ENCODE measurements at places on chromosomes 2 and 18.

GRCh38 chr18:68507781-68508180, 207.1 kb downstream of the TMX3 start:
- no peak for DNase-seq

DNA sequence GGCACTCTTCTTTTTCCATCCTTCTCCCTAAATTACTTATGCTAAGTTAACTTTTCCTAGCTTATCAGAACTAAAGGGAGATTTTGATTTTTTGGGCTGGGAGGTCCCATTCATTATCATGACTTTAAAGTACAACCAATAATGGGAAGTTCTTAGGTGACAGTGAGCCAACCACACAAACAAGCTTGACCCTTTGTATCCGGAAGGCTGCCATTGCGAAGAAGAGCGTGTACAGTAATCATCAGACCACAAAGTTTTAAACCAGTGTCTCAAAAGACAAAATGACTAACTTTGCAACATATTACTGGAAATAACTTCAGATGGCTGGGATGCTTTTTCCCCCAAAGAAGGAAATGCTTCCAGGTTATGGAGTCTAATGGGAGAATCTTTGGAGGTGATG, 298.1 kb downstream of the TGIF1 start:
- DNase-seq = no peak

- DNase-seq = no peak
These were observed 375.1 kb downstream of the SUCLG1 start for GRCh38 chr2:84083984-84084383.

- DNase-seq = no peak
These were observed 112.8 kb downstream of the KCTD1 start for GRCh38 chr18:26435415-26436095.

DNA sequence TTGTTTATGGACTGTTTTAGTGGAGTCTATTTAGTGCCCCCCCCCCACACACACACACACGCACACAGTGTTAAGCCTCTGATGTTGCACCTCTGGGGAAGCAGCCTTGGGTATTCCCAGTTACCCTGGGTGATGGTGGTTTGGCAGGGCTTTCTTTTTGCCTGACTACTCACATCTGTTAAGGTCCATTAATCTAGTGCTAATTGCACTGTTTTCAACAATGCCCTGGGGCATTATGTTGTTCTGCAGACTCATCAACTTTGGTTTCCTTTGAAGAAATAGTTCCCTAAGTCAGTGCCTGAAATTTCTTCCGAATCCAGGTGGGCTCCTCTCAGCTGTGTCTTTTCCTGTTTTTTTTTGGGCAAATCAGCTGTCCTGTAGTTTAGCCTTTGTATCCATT, 34.7 kb downstream of the SPOPL start:
- DNase-seq = no peak

DNA sequence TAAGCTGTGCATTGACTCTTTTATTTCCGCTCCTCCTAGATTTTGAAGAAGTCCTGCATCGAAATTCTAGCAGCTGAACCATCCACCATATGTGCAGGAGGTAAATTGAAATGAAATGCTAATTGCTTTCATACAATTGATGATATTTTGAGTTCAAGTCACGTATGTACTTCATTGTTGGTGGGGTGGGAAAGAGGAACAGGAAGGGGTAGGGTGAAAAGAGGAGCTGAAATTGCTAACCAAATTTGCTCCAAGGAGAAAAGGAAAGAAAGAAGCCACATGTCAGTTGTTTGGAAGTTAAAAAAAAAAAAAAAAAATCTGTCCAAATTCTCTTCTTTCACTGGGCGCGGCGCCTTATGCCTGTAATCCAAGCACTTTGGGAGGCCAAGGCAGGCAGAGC, 77.8 kb downstream of the ANTXR1 start:
- no peak for DNase-seq

DNA sequence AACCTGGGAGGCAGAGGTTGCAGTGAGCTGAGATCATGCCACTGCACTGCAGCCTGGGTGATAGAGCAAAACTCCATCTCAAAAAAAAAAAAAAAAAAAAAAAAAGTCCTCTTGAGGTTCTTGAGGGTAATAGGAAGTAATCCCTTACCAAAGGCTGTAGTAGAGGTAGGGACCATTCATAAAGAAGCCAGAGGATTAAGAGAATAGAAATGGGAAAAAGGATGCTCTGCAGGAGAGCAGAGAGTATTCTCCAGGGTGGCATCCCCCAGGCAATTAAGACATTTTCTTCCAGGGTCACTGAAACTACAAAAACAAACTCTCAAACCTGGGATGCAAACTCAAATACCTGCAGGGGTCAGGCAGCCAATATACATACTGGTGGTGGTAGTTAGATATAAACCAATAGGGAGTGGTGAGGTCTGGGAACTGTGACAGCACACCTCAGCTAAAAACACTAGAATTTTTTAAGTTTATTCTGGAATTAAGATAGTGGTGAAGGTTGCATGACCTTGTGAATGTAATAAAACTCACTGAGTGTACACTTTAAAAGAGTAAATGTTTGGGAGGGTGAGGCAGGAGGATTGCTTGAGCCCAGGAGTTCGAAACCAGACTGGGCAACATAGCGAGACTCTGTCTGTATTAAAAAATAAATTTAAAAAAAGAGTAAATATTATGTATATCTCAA, 24.7 kb downstream of the RAPH1 start:
- DNase-seq = no peak

DNA sequence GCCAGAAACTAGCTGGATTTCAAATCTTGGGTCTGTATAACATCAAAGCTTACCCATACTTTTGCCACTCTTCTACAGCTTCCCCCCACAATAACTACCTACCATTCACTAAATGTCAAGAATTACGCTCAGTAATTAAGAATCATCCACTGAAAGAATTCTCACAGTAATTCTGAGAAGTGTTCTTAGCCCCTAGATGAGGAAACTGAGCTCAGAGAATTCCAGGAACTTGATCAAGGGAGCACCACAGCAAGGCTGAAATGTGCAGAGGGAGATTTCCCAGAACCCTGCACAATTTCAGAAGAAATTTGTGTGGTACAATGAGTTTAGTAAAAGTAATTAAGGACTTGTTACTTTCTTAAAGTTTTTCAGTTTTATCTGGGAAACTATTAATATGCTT, 194.5 kb upstream of the STK17B start:
- DNase-seq = no peak

DNA sequence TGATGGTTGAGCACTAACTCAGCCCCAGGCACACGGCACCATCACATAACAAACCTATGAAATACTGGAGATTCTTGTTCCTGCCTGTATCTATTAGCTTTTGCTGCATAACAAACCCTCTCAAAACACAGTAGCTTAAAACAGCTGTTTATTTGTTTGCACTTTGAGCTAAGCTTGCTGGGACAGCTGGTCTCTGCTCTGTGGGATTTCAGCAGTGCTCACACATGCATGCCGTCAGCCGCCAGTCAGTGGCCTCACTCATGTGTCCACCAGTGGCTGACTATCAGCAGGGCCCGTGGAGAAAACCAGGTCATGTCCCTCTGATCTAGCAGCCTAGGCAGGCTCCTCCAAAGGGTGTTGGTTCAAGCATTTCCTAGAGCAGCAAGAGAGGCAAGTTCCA, 52.8 kb upstream of the RAB12 start:
- no peak for DNase-seq

GRCh38 chr2:29117636-29118303, 2.6 kb downstream of the CLIP4 start:
- DNase-seq = no peak

GRCh38 chr2:44674473-44675284, 266.8 kb upstream of the SIX3 start:
- DNase-seq = no peak

GRCh38 chr2:190528521-190529001, 6.0 kb downstream of the NEMP2 start:
- DNase-seq = no peak

DNA sequence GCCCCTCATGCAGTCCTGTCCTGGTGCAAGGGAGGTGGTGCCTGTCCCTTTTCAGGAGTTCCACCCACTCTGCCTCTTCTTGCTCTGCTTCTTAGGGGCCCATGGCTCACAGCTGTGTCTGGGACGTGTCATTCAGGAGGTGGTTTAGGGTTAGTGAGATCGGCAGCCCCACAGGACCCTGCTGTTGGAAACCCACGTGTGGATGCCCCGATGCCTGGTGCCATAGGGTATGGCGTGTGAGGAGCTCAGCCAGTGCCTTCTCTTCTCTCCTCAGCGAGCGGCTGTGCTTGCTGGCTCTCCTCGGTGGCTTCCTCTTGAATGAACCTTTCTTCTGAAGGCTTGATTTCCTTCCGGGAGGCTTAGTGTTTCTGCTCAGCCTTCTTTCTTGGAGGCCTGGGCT, 55.2 kb downstream of the LDLRAD4 start:
- DNase-seq = no peak

DNA sequence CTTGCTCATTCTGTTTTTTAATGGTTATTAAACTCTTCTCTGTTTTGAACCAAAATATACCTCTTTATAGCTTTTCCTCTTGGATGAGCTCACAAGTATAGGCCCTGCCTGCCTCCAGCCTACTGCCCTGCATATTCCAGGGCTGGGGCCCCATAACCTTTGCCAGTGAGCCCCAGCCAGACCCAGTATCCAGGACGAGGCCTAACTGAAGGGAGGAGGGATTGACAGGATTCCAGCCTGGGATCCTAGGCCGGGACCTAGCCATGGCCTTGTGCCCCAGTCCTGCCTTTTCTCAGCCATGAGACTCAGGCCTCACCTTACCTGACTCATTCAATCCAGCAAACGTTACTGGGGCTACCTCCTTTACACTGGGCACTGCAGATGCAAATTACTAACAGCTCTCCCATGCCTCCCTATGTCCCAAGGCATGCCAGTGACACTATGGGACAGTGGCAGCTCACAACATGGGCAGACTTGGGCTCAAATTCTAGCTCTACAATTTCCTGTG, 159.2 kb downstream of the DDX1 start:
- no peak for DNase-seq

- DNase-seq = no peak
These were observed 28.0 kb downstream of the CERKL start for GRCh38 chr2:181628590-181629585.

DNA sequence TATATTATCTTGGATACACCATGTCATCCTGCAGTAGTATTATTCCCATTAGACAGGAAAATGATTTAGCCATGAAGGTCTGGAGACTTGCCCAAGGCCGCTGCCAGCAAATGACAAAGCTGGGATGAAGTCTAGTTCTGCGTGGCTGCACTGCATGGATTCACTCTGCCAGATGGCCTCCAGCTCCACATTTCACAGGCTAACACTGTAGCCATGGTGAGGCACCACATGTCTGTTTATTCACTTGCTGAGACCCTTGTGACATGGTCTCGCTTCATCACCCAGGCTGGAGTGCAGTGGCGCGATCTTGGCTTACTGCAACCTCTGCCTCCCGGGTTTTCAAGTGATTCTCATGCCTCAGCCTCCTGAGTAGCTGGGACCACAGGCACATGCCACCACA, 31.5 kb upstream of the SCG2 start:
- DNase-seq = no peak

- DNase-seq = no peak
These were observed 60.3 kb upstream of the SP3 start for GRCh38 chr2:174025271-174026121.

DNA sequence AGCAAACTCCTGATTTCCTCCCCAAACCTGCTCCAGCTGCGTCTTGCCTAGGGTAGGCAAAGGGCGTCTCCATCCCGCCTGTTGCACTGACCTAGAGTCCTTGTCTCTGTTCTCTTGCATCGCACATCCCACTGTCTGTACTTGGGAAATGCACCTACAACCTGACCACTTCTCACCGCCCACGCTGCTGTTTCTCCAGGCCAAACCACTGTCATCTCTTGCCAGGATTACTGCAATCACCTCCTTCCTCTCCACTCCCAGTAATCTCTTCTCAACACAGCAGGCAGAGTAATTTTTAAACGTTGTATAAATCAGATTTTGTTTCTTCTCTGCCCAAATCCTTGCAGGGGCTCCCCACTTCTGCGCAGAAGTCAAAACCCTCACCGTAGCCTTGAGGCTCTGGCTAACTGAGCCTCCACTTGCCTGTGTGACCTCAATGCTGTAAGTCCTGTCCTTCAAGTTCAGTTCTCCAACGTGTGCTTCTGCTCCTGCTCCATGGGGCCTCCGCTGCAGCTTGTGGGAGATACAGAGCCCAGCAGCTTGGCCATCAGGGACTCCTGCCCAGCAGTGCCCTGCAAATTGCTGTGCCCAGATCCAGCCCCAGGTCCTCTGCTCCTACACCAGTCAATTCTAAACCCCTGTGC, 27.7 kb upstream of the SEMA4C start:
- DNase-seq = no peak

- no peak for DNase-seq
These were observed 667.9 kb downstream of the BCL11A start for GRCh38 chr2:59885541-59885940.

DNA sequence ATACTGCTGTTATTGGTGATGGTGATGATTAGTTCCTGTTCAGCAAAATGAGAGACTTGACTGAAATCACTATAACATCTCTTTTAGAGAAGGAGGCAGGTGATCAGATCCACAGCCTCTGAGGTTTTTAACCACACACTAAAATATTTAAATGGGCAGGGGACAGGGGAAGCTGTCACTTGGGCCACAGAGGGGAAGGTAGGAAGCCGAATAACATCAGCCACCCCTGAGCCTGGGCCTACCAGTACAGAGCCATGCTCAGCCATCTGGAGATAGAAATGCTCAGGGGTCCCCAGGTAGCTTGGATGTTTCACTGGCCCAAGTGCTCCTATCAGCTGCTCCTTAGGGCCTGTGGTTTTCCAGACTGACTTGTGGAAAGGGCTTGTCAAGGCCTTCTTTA, 122.3 kb downstream of the MRO start:
- DNase-seq = no peak

DNA sequence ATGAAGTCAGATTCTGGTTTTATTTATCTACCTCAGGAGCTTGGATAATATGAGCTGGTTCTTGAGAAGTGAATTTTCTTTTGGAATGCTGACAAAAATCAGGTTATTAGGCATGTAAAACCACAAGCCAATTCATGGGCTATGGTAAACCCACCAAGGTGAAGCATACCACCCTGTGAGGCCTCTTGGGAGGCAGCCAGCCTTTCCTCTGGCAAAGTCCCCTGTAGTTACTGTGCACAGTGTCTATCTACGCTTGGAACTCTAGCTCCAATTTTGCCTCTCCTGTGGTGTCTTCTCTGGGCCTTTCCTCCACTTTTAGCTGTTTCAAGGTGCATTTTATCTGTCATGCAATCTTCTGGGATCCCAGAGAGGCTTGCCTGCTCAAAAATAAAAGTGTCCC, 242.7 kb upstream of the ZSWIM2 start:
- DNase-seq = no peak
